ENCODE measurements at places on chromosomes 5 and 9.

DNA sequence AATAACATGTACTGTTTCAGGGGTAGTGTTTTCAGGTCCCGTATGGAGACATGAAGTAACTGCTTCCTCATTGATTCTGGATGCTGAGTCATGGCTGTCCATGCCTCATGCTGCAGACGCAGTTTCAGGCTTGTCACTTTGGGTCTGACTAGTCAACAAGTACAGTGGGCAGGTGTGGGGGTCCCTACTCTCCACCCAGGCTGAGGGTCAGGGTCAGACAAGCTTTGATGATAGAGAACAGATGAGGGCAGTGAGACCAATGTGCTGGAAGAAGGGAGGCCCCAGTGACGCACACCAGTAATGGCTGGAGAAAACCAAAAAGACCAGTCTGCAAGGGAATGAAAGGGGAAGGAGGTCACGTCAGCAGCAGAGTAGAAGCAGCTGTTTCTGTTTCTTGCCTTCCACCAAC lies 80.0 kb upstream of the NFIL3 start:
- no peak for DNase-seq

- no peak for DNase-seq
Measured at GRCh38 chr5:81187885-81188284, 45.2 kb upstream of the CKMT2 start.

DNA sequence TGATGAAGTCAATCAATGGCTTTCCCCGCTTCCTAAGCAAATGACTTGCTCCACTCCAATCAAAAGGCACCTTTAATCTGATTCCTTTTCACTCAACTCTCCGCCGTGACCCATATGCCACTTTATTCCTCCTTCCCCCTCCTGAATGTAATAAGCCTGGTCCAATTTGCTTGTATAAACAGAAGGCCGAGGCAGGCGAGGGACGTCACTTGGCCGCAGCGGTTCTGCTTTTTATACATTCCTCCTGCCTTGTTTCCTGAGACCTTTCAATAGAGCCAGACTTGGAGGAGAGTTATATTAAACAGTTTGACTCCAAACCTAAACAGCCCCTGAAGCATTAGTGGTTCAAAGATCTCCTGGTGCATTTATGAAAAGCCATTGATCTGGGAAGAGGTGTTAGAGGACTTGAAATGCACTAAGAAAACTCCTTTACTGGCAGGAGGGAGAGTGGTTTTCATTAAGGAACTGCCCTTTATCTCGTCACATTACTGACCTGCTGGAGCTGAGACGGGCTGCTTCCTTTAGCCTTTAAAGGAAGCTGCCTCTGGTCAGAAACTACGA lies 273.4 kb downstream of the SLIT3 start:
- DNase-seq = no peak

GRCh38 chr5:180353048-180353979 lies at the start of gene GFPT2:
Gene GFPT2, minus strand, starts transcription at chr5:180353336. Its CDS starts 119 bp downstream, at chr5:180353217.
- no peak for DNase-seq

GRCh38 chr5:116771466-116772151 lies 197.0 kb upstream of the SEMA6A start:
- no peak for DNase-seq

DNA sequence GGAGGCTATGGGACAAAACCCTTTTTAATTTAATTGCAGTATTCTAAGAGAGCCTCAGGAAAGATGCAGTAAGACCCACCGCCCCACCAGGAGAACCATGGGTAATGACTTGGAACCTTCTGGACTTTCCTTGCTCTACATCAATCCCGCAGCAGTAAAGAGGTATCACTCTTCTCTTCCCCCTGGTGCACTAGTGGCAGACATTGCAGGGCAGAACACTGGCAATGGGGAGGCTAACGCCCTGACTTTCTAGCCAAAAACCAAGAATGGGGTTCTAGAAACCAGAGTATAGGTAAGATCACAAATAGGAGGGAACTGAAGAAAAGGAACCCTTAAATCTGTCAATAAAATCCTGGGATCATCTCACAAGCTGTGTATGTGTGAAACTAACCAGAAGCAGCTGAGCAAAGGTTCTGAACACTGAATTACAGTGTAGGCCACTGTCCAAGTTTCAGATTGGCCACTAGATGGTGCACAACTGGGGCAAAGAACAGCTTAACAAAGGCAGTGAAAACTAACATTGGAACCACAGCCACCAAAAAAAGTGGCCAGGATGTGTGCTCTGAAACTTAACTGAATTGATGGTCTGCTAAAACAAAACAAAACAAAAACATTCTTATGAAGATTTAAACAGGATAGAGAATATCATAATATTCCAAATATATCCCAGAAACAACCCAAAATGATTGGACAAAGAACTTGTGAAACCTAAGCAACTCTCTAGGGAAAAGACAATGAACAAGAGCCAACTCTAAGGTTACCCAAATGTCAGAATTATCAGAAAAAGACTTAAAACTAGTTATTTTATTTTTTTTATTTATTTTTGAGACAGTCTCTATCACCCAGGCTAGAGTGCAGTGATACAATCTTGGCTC lies 6.6 kb upstream of the FAM151B start:
- no peak for DNase-seq

DNA sequence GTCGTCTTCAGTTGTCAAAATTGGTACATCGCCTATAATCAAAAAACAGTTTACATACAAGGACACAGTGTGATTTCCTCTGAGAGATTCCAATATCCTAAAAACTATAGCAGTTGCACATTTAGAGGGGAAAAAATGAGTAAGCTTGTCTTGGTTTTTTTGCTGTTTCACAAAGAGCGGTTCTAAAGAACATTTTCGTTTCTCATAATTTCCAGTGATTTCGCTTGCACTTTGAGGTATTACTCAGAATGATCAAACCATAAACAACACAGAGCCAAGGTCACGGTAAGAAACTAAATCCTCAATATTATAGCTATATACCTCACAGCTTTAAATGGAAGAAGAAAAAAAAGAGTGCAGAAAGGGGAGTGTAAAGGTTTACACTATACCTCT lies 861 bp downstream of the MTX3 start:
- no peak for DNase-seq

DNA sequence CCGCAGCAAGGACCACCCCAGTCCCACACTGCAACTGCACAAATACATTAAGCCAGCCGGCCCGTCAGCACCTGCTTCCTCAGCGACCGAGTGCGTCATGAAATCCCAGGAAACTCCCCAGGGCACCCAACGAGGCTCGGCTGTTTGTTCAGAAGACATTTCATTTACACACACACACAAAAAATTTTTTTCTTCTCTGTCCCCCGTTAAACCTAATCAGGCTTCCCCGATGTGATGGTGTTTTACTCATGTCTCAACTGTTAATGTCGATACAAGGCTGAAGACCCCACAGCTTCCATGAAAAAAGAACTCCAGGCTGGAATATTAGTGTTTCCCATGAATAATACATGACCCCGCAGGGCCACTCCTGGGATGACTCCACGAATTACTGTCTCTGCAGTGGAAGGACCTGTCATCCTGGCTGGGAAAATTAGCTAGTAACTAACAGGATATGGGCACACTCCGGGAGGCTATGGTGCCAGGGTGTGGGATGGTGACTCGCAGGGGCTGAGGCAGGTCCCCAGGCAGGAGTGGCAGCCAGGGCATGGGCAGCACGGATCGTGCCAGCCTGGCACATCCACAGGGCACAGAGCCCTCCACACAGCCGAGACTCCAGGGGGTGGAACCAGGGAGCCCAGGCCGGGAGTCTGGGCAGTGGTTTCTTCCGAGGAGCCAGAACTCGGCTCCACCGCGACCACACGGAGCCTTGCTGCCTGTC lies 102.4 kb downstream of the VAV2 start:
- no peak for DNase-seq

- no peak for DNase-seq
Measured at GRCh38 chr5:170290498-170290897, 7.1 kb downstream of the LCP2 start.

Measured in non-pigmented ciliary epithelial cell (primary cell).